ENCODE measurements at places on chromosomes 5 and 9. TPM values are rescaled to one million over a fixed set of nuclear protein-coding genes. Genes with fewer than 3 reads are reported as not detected.

GRCh38 chr9:23319092-23319491 lies 506.9 kb downstream of the ELAVL2 start:
- no peaks in the 10 kb centered on the region for H3K27me3 ChIP-seq
- no peak for DNase-seq
- no peaks in the 10 kb centered on the region for H3K36me3 ChIP-seq
- no peak overlapping the region for H3K4me3 ChIP-seq
- H3K27ac ChIP-seq = no peak overlapping the region

Gene DNAJB5
- 137 TPM for total RNA-seq

- no peaks in the 10 kb centered on the region for H3K27me3 ChIP-seq
- no peaks in the 10 kb centered on the region for H3K36me3 ChIP-seq
- no peak overlapping the region for H3K4me3 ChIP-seq
- DNase-seq = no peak
- no peaks in the 10 kb centered on the region for H3K4me1 ChIP-seq
- no peak overlapping the region for H3K27ac ChIP-seq
These were observed 241.6 kb upstream of the CD180 start for GRCh38 chr5:67437905-67438845.

- no peak for DNase-seq
- H3K4me1 ChIP-seq = peaks cover 22% of the 10 kb centered on the region
- H3K27ac ChIP-seq = no peak overlapping the region
These were observed 70.9 kb downstream of the APTX start for GRCh38 chr9:32930486-32930885.

DNA sequence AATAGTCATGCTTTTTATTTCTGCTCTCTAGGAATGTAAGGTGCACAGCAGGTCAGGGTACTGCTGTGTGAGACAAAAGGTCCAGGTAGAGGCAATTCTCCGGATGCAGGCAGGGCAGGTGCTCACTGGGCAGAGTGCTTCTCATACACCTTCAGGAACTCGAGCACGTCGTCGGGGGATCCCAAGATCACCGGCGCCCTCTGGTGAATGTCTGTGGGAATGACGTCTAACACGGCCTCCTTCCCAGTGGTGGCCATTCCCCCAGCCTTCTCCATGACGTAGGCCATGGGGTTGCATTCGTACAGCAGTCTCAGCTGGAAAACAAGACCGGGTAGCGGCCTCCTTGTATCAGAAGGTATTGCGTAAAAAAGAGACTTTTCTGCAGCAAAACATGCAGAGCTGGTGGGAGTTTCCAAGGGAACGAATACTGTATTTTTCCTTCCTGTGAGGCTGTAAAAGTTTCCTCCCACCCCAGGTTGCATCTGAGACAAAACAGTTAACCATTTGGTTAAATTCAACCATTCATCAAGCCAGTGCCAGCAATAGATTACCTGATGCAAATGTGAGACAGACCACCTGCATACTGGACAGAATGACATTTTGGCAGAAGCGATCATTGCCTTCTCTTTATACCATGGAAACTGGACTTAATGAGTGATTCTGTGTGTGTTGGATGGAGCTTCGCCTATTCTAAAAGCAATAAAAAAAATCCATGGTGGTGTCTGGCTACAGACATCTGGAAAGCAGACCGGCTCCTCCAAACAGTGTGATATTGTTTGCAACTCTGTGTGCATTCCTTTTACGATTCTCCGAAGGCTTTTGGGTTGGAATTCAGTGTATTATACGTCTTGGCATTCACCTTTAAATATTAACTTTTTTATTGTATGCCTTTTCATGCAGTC lies 9.9 kb upstream of the FBP2 start:
- peaks cover 7% of the 10 kb centered on the region for H3K4me1 ChIP-seq
- peak; percentile 80 for DNase-seq
- H3K4me3 ChIP-seq = no peak overlapping the region
- H3K27ac ChIP-seq = no peak overlapping the region

Gene ADAMTS19
- total RNA-seq = 22.1 TPM
